ENCODE measurements at places on chromosomes 4 and X. TPM values are rescaled to one million over a fixed set of nuclear protein-coding genes. Genes with fewer than 3 reads are reported as not detected.

- no peak for DNase-seq
- no peaks in the 10 kb centered on the region for H3K27me3 ChIP-seq
- H3K27ac ChIP-seq = no peak overlapping the region
- no peaks in the 10 kb centered on the region for H3K4me1 ChIP-seq
These were observed 13.7 kb downstream of the PPP2R3B start for GRCh38 chrX:372856-373640.

GRCh38 chr4:76087007-76087769 lies 12.7 kb downstream of the ART3 start:
- no peak overlapping the region for H3K27ac ChIP-seq
- H3K36me3 ChIP-seq = no peaks in the 10 kb centered on the region
- no peaks in the 10 kb centered on the region for H3K4me1 ChIP-seq
- peak; percentile 8 for DNase-seq
- no peaks in the 10 kb centered on the region for H3K27me3 ChIP-seq
- H3K4me3 ChIP-seq = no peak overlapping the region

- peak overlapping the region; percentile 72 for H3K4me3 ChIP-seq
- peaks cover 3% of the 10 kb centered on the region for H3K4me1 ChIP-seq
- H3K27ac ChIP-seq = peak overlapping the region; percentile 87
- no peak for DNase-seq
These were observed 917 bp downstream of the PCDH18 start for GRCh38 chr4:137531168-137531985.

GRCh38 chrX:7941390-7942042 lies 14.3 kb upstream of the PNPLA4 start:
- no peak overlapping the region for H3K4me3 ChIP-seq
- no peak for DNase-seq
- no peaks in the 10 kb centered on the region for H3K27me3 ChIP-seq
- H3K36me3 ChIP-seq = no peaks in the 10 kb centered on the region

- no peaks in the 10 kb centered on the region for H3K27me3 ChIP-seq
- no peak overlapping the region for H3K27ac ChIP-seq
- no peaks in the 10 kb centered on the region for H3K4me1 ChIP-seq
- DNase-seq = no peak
- no peaks in the 10 kb centered on the region for H3K36me3 ChIP-seq
These were observed 687.1 kb downstream of the KLHL13 start for GRCh38 chrX:117429501-117429900.

DNA sequence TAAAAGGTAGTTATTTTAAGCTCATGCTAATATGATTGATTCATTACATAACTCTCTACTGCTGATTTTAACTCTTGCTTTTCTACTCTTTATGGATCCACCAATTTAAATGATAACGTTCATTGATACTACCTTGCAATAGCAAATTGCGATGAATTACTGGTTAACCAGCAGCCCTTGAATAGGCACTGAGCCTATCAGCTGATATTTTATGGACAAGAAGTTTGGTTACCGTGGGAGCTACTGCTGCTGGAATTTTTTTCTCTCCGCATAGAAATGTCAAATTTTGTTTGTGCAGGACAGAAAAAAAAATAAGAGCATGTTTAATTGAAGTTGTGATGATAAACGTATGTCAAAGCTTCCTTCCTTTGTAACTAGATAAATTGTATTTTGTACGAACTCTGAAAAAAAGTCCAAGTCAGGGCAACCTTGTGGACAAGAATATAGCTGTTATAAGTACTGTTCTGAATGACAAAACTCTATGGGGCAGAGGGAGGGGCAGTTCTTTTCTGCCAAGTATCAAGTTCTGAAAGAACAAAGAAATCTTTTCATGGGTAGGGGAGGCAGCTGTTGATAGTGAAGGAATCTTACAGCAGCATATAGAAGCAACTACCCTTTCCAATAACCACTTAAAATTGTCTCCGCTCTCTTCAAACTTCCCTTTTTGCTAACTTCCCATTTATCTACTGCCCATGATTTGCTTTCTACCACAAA lies 434.9 kb upstream of the PABPC4L start:
- no peak overlapping the region for H3K4me3 ChIP-seq
- no peak for DNase-seq
- no peaks in the 10 kb centered on the region for H3K36me3 ChIP-seq
- no peak overlapping the region for H3K27ac ChIP-seq
- no peaks in the 10 kb centered on the region for H3K27me3 ChIP-seq
- H3K4me1 ChIP-seq = no peaks in the 10 kb centered on the region

- H3K36me3 ChIP-seq = no peaks in the 10 kb centered on the region
- H3K4me3 ChIP-seq = no peak overlapping the region
- no peak overlapping the region for H3K27ac ChIP-seq
- DNase-seq = no peak
These were observed 6.1 kb upstream of the EFHC2 start for GRCh38 chrX:44349561-44349960.

DNA sequence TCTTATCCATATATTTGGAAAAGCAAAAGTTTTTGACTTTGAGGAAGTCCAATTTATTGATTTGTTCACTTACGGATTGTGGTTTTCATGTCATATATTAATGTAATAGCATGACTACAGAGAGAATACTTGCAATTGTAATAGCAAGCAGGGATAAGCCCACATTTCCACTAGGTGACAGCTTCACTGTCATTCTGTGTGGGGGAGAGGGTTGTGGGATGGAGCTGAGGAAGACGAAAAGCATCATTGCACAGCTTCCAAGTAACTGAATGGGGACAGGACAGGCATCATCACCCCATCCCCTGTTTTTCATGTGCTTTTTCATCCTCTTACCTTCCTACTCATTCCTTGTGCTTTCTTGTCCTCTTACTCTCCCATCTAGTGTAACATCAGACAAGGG lies 31.4 kb downstream of the BEX3 start:
- no peak overlapping the region for H3K4me3 ChIP-seq
- no peaks in the 10 kb centered on the region for H3K4me1 ChIP-seq
- no peak for DNase-seq
- H3K27ac ChIP-seq = no peak overlapping the region
- H3K36me3 ChIP-seq = no peaks in the 10 kb centered on the region
- H3K27me3 ChIP-seq = no peaks in the 10 kb centered on the region

- no peaks in the 10 kb centered on the region for H3K4me1 ChIP-seq
- H3K36me3 ChIP-seq = no peaks in the 10 kb centered on the region
- H3K27me3 ChIP-seq = no peaks in the 10 kb centered on the region
- DNase-seq = no peak
These were observed 55.3 kb downstream of the RAPGEF2 start for GRCh38 chr4:159158083-159158617.

- H3K27me3 ChIP-seq = no peaks in the 10 kb centered on the region
- DNase-seq = no peak
- H3K4me3 ChIP-seq = no peak overlapping the region
- no peaks in the 10 kb centered on the region for H3K36me3 ChIP-seq
- no peak overlapping the region for H3K27ac ChIP-seq
These were observed 440 bp upstream of the ARHGAP36 start for GRCh38 chrX:131057706-131058105.

The PAGE2B gene
- total RNA-seq = not detected

The TMEM31 gene
- total RNA-seq = not detected

The GAGE12F gene
- total RNA-seq = 0.49 TPM

The MAGEA2B gene
- total RNA-seq = not detected

The TSC22D3 gene
- total RNA-seq = 7.2 TPM

The UGT2B11 gene
- total RNA-seq = not detected
